ENCODE measurements at places on chromosomes 1 and 21.

GRCh38 chr1:17948594-17948993 lies 159.0 kb upstream of the IGSF21 start:
- DNase-seq, result no peak

DNA sequence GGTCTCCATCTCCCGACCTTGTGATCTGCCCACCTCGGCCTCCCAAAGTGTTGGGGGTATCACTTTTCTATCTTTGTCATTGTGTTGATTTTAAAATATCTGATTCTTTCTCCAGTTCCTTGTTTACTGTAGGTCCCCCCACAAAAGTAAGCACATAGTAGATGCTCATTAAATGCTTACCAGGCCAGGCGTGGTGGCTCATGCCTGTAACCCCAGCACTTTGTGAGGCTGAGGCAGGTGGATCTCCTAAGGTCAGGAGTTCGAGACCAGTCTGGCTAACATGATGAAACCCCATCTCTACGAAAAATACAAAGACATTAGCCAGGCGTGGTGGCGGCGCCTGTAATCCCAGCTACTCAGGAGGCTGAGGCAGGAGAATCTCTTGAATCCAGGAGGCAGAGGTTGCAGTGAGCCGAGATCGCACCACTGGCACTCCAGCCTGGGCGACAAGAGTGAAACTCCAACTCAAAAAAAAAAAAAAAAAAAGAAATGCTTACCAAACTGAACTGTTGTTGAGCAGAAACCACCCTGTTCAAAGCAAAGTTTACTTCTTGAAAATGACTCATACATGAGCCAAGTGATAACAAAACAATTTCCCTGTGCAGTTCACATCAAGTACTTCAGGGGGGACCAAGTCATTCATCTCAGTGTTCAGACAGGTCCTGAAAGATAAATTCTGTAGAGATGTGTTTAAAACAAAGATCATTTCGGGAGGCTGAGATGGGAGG lies 24.3 kb upstream of the NID1 start:
- DNase-seq, result no peak

DNA sequence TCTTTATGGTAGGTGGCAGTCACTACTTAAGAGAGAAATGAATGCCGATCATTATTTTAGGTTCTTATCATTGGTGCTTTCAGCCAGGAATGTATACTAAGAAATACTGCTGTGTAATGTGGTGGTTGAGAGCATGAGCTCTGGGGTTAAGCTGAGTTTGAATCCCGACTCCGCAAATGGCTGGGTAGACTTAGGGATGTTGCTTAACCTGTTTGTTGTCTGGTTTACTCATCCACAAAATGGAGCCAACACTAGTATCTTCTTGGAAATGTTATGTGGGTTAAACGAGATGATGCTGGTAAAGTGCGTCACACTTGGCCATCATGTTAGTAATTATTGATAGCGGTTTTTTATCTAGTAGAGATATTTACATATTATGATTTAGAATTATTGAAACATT lies 83.8 kb downstream of the WDR3 start:
- no peak for DNase-seq

DNA sequence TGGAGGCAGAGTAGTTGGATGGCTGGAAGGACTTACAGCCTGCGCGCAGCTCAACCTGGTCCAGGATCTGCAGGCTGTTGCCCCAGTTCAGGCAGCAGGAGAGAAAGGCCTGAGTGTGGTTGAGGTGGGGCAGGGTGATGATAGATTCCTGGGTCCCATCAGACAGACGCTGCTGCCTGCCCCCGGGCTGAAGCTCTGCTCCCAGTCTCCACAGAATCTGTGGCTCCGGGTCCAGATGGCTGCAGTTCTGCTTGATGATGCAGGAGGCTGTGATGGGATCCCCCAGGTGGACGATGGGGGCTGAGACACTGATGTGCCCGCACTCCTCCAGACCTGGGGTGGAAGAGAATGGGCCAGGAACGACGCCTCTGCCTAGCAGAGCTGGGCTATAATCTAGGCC lies 7.4 kb downstream of the CSF3R start:
- DNase-seq, result no peak

DNA sequence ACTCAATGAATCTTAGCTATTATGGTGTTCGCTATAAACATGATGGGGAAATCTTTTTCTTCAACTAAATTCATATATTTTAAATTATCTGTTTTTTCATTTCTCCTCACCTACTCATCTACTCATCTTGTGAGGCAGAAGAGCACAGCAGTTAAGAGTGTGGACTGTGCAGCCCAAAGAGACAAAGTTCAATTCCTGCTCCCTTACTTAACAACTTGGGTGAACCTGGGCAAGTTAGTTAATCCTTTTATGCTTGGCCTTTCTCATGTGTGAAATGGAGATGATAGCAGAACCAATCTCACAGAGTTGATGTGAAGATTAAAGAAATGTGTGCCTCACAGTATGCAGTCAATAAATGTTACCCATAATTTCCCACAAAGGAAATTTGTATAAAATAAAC lies 168.2 kb downstream of the GPATCH2 start:
- DNase-seq, result no peak

DNA sequence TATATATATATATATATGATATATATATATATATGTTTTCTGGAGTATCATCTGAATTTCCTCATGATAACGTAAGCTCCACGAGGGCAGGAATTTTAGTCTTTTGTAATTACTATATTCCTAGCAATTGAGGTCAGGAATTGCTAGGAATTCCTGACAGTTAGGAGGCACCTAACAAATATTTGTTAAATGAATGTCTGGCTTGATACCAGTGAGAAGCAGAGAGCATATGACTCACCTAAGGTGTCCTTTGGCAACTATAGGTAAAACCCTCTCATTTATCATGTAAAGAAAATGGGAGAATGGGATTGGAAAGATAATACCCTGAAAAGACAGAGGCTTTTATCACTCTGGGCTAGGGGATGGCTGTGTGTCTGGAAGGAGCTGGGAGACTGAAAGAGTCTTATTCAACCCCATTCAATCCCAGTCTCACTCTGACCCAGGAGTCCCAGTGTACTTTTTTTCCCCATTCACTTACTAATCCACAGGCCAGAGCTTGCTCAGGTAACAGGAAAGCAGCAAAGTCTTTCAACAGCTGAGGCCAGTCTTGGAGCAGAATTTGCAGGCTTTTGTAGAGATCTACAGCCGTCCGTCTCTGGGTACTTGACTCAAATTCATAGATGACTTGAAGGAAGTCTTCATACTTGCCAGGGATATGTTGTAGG lies 71.2 kb downstream of the DAP3 start:
- DNase-seq, result no peak

GRCh38 chr1:28110555-28110954 lies 22.1 kb upstream of the EYA3 start:
- DNase-seq, result no peak

- DNase-seq, result no peak
Observed at GRCh38 chr1:228851618-228852017, 116.3 kb downstream of the RHOU start.

DNA sequence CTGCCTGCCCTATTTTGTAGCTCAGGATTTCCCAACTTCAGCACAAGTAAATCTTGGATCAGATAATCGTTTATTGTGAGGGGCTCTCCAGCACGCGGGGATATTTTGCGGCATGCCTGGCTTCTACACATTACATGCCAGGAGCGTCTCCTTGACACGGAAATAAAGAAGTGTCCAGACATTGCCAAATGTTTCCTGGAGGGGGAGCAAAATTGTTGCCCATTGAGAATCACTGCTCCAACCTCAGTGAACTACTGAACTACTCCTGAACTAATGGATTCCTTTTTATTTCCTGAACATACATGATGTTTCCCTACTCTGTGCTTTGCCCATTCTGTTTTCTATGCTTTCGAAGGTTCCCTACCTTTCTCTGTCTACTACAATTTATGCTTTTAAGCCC lies 1359.1 kb upstream of the ADGRL2 start:
- DNase-seq, result no peak

DNA sequence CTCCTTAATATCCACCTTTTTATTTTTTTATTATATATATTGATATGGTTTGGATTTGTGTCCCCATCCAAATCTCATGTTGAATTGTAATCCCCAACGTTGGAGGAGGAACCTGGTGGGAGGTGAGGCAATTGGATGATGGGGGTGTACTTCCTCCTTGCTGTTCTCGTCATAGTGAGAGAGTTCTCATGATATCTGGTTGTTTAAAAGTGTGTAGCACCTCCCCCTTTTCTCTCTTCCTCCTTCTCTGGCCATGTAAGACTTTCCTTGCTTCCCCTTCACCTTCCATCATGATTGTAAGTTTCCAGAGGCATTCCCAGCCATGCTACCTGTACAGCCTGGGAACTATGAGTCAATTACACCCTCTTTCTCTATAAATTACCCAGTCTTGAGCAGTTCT lies 22.7 kb upstream of the CCSAP start:
- no peak for DNase-seq

DNA sequence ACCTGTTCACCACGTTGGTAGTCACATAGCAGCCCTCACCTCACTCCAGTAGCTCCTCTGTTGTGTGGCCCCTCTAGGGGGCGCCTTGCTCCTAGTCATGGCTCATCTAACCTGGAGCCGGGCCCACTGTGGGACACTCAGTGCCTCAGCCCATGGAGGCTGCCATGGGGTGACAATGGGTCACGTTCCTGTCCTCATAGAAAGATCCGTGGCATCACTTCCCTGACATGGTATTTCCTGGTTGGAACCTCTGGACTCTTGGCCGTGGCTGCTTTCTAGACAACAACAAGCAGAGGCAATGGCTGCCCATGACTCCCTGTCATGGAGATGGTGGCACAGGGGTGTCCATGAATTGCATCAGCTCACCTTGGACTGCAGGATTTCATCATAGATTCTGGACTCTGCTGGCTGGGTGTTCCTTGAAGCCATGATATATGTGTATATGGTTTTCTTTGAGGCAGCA lies 27.5 kb upstream of the SLAMF6 start:
- peak; percentile 10 for DNase-seq

DNA sequence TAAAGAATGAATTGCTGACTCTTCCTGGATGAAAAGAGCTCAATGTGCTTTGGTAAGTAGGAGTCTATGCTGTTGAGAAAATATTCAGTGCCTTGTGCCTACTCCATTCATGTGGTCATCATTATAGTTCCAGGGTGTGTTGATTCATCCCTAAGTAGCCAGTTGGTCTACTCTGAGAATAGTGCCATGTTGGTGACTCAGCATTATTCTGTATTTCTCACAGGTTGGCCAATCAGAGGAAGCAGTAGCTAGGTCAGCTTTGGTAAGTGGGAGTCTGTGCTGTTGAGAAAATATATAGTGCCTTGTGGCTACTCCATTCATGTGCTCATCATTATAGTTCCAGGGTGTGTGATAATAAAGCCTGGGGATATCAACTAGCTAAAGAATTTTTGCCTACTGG lies 397.3 kb downstream of the AGBL4 start:
- no peak for DNase-seq

- no peak for DNase-seq
Observed at GRCh38 chr1:187744665-187745064, 915.9 kb downstream of the PLA2G4A start.

DNA sequence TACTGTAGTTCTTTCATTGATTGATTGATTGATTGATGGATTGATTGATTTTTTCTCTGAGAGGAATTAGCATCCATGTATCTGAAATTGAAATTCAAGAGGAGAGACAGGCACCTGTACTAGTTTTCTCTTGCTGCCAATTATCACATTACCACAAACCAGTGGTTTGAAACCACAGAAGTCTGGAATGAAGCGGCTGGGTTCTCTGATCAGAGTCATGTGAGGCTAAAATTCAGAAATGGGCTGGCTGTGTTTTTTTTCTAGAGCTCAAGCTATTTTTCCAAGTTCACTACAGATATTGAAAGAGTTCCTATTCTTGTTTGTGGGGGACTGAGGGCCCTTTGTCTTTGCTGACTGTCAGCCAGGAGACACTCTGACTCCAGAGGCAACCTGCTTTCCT lies 10.0 kb downstream of the NBPF3 start:
- no peak for DNase-seq

- DNase-seq, result no peak
Observed at GRCh38 chr1:118990513-118991152, 2.5 kb upstream of the TBX15 start.

- no peak for DNase-seq
Observed at GRCh38 chr1:2228694-2229036, 546 bp downstream of the SKI start.

GRCh38 chr1:32902535-32902920 lies 1.3 kb upstream of the TMEM54 start:
- DNase-seq, result no peak

GRCh38 chr1:156154317-156154749 lies 948 bp downstream of the SEMA4A start:
- no peak for DNase-seq

DNA sequence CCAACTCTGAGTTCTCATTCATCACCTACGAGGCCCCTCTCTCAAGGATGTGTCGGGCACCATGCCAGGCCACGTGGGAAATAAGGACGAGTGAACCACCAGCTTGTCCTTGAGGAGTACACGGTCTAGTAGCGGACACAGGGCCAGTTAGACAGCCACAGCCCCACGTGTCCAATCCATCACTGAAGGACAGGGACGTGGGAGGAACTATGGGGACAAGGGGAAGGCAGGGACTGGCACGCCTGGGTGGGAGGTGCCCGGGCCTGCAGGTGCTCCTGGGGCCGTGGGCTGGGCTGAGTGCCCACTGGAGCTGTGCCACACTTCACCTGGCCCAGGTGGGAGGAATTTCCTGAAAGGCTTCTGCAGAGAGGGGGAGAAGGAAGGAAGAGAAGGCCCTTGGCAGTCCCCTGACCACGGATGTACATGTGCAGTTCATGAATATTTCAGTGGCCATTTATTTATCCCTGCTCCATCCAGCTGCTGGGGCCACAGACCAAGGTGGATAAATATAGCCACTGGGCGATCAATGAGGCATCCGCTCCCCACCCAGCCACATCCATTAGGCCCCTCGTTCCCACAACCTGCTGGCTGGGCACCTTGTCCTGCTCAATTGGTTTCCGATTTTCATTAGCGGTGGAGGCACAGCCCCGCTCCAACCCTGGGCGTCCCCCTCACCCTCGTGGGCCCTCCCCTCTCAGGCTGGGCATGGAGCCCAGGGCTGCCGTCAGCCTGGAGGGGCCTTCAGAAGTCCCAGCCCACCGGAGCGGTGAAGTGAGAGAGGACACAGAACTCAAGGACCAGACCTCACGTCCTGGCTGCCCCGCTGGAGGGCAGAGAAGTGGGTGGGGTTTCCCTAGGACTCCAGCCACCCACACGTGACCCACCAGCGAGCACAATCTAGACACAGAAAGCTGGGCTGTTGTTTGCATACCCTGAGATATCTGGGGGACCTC lies 59.5 kb downstream of the CASZ1 start:
- DNase-seq, result no peak
